ENCODE measurements at places on chromosomes 4 and X. TPM values are rescaled to one million over a fixed set of nuclear protein-coding genes. Genes with fewer than 3 reads are reported as not detected.

The GAGE2A gene
- total RNA-seq, result not detected

The RIPPLY1 gene
- total RNA-seq, result not detected

The AVPR2 gene
- total RNA-seq, result not detected

The PYURF gene
- total RNA-seq, result 72.4 TPM

The PARM1 gene
- total RNA-seq, result 2.0 TPM

The TMPRSS11D gene
- total RNA-seq, result not detected

The CDKL2 gene
- total RNA-seq, result 0.55 TPM

The ALAS2 gene
- total RNA-seq, result not detected

The ZBTB33 gene
- 6.8 TPM for total RNA-seq

The RXFP1 gene
- total RNA-seq, result 5.6 TPM

The S100G gene
- total RNA-seq, result not detected

The FGFR3 gene
- total RNA-seq, result 1.6 TPM

The SYP gene
- total RNA-seq, result 0.18 TPM

The SERTM2 gene
- 2.3 TPM for total RNA-seq

The H2BW2 gene
- total RNA-seq, result not detected

The SLC4A4 gene
- 25.9 TPM for total RNA-seq

The GUCY1B1 gene
- 6.3 TPM for total RNA-seq

The HSFX3 gene
- not detected for total RNA-seq

The FREM3 gene
- total RNA-seq, result under 0.01 TPM

The VCX3B gene
- not detected for total RNA-seq

The TMEM47 gene
- total RNA-seq, result 105 TPM

The RTL9 gene
- 0.14 TPM for total RNA-seq

The XKRX gene
- total RNA-seq, result under 0.01 TPM

The HERC5 gene
- 0.57 TPM for total RNA-seq

The NAP1L2 gene
- total RNA-seq, result 1.1 TPM

The SULT1E1 gene
- total RNA-seq, result 0.09 TPM

The NUP62CL gene
- 0.14 TPM for total RNA-seq

The CYLC1 gene
- not detected for total RNA-seq

The MAGIX gene
- total RNA-seq, result 1.4 TPM

The PDLIM5 gene
- 32.6 TPM for total RNA-seq

The CTAG2 gene
- total RNA-seq, result not detected

The SPATA4 gene
- 0.28 TPM for total RNA-seq

The TMEM185A gene
- 14.8 TPM for total RNA-seq

The MOSPD2 gene
- 12.2 TPM for total RNA-seq

The ARL9 gene
- 0.28 TPM for total RNA-seq

The NPFFR2 gene
- total RNA-seq, result not detected

The C4orf50 gene
- total RNA-seq, result not detected

The NRK gene
- total RNA-seq, result 2.1 TPM

The C4orf51 gene
- total RNA-seq, result not detected

The CLDN22 gene
- total RNA-seq, result not detected

The ZXDA gene
- total RNA-seq, result 5.1 TPM

The AFM gene
- total RNA-seq, result not detected

The PPEF2 gene
- total RNA-seq, result not detected

The PPP2R2C gene
- not detected for total RNA-seq

The BANK1 gene
- total RNA-seq, result 0.57 TPM

The GPM6B gene
- 0.65 TPM for total RNA-seq

The TCEANC gene
- 3.6 TPM for total RNA-seq

The C4orf33 gene
- total RNA-seq, result 3.4 TPM

Measured in smooth muscle cell of bladder (primary cell).